Gastroesophageal sphincter (tissue), 4 donors: ENCODE measurements at places on chromosomes 11 and 22. TPM values are rescaled to one million over a fixed set of nuclear protein-coding genes. Genes with fewer than 3 reads are reported as not detected.

DNA sequence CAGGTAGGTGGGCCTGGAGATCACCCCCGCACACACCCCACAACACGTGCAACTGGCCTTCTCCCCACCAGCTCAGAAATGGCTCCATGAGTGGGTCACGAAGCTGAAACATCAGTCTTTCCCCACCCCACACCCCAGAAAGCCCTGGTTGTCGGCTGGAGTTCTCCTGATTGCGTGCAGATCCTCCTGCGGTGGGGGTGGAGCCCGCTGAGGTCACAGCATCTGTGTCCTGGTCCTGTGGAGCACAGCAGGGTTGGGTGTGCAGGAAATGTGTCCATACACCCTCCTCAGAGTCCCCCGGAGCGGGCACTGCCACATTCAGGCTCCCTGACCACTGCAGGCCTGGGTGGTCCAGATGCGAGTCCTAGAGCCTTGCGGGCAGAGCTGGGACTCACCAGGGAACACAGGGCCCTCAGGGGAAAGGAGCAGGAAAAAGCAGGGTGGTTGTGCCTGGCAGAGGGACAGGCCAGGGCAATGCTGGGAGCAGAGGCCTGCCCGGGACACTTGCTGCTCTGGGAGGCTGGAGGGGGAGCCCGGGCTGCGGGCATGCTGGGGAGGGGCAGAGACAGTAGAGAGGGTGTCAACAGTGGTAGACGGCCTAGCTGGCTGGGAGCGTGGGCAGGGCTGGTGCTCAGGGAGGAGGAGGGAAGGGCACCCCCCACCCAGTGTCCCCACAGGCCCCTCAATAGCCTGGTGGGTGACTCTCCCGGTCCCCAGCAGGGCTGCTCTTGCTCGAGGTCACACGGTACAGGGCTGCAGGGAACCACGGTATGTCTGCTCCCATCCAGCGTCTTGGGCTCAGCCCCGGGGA lies 42.4 kb upstream of the PPARA start:
- no peak for ATAC-seq

GRCh38 chr22:50053861-50054260 lies 4.2 kb downstream of the TTLL8 start:
- ATAC-seq: no peak

- ATAC-seq: no peak
Measured at GRCh38 chr11:23123753-23124152, 263.5 kb upstream of the CCDC179 start.

DNA sequence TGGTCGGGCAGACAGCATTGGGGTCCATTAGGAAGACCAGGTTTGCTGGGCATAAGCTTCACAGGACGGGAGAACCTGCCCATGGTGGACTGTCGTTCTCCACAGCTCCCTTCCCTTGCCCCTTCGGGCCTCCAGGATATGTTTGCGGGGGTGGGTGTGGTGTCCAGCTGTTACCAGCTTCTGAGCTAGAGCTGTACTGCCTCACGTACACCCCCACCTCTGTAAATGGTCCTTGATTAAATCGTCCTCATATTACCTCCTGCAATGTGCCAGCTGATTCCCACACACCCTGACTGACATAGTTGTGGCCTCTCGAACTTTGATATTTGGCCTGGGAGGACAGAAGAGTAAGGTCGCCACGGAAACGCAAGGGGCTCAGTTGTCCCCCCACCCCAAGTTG lies 16.2 kb upstream of the BCR start:
- no peak for ATAC-seq

GRCh38 chr11:94402355-94402754 lies 1.1 kb upstream of the GPR83 start:
- no peak for ATAC-seq

GRCh38 chr11:78714539-78714938 lies 139.9 kb upstream of the NARS2 start:
- ATAC-seq: no peak

DNA sequence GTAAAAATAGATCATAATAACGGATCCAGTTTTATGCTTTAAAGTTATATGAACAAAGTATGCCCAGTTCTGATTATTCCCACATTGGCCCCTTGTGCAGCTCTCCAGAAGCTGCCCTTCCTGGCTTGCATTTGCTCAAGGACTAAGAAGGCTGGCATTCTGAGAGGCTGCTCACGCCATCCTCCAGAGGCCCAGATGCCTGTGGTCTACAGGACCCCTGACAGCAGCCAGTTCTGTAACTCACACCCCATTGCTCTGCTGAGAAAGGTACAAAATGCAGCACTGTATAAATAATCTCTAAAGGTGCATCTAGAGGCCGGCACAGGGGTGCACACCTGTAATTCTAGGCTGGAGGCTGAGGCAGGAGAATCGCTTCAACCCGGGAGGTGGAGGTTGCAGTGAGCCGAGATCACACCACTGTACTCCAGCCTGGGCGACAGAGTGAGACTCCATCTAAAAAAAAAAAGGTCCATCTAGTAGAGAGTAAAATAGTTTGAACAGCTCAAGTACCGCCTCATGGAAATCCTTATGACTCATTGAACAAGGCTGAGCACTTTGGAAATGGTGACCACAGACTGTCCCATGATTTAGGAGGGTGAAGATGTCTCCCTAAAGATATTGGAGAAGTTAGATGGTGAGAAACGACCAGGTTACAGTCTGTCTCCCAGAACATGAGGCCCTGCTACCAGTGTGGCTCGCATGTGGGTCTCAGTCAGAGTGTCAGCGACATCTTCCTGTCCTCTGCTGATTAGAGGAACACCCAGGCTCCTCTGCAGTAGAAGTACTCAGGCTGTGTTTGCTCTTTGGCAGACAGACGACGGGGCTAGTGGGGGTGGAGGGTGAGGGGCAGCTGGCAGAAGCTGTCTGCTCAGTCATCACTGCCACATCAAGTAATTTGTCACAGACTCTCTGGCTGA lies 56.3 kb downstream of the KREMEN1 start:
- ATAC-seq: no peak

- no peak for ATAC-seq
Measured at GRCh38 chr11:78820741-78821140, 246.1 kb upstream of the NARS2 start.

DNA sequence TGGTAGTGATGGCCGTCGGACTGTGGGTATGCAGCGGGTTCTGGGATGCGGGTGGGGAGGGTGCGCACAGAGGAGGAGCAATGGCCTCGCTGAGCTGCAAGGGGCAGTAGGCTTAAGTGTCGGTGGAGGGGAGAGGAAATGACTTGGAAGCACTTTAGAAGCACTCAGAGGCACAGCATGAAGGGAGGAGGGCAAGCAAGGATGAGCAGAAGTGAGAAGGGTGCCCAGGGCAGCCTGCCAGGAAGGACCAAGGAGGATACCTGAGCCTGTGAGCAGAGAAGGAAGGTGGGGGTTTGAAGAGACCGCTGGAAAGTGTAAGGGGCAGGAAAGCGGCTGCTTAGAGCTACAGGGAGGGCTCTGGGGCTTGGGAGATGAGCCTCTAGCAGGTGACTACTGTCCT lies 330 bp downstream of the SLC5A1 start:
- ATAC-seq: no peak

DNA sequence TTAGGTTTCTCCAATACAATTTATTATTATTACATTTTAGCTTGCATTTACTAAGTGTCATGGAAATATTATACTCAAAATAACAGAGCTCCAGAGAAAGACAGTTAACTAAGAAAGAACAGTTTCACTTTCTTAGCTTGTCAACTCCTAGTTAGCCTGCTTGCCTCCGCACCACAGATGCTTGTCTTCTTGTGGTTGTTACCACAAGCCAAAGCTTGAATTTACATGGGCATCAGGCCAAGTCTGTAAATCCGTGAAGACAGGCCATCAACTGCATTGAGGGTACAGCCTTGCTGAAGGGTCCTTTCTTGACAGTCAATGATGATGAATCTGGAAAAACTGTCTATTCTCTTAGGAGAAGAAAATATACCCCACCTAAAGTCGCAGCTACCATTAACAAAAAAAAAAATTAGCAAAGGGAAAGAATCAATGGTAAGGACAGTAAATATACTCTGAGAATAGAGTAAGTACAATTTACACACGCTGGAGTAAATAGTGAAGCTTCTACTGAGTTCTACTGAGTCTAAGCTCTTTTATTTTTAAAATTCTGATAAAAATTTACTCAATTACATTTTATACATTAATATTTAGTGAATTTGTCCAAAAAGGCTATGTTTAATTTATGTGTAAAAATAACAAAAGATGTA lies 15.6 kb upstream of the DENND5A start:
- no peak for ATAC-seq

GRCh38 chr11:45507916-45508315 lies 157.5 kb downstream of the CHST1 start:
- ATAC-seq: no peak

DNA sequence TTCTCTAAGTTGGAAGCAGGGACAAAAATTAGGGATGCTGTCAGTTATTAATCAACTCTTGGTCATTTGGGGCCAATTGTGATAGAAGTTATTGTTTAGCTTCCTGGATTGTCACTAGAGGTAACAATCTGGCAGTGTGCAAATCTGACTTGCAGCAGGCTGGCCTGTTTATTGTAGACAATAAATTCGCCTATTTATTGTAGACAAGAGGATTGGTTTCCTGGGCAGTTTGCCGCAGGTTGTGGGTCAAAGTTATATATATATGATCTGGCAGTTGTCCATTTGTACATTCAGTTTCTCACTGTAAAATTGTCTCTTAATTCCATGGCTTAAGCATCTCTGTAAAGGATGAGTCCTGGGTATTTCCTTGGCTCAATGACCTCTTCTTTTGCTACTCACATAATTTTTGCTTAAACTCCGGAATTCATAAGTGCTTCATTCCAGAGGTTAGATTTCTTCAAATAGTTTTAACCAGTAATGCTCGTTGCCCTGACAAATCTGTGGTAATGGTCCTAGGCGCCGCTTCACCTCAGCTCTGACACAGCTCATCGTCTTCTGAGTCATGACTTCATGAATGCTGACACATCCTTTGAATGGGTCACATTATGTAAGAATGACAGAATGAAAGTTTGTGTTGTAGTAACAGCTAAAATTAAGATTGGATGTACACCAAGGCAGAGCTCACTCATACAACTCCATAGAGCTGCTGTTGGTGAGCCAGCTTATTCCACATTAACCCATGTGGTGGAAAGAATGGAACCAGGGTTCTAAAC lies 7.8 kb upstream of the MMP3 start:
- no peak for ATAC-seq

DNA sequence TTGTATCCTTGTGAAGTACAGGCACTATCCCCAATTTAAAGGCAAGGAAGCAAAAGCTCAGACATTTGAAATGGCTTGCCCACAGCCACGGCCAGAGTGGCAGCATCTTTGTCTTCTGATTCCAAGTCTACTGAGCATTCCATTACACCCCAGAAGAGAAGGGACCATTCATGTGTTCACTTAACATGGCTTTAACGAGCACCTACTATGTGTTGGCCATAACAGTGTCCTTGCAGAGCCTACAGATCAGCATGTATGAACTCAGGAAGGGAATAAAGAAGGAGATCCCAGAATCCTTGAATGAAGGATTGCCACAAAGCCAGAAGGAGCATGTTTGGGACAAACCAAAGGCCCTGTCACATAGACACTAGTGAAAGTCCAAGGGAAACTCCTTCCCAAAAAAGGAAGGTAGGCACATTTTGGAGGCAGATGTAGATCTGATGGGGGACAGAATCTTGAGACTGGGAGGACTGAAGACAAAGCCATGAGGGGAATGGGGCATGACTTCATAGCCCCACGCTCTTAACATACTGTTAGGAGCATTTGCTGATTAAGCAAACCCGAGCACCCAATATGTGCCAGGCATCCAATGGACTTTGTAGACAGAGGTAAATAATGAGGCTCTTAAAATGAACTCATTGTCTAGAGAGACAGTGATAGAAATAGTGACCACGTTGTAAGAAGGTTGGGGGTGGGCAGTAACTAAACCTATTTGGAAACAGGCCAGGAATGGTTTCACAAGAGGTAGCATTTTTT lies 54.9 kb downstream of the P4HA3 start:
- no peak for ATAC-seq

- no peak for ATAC-seq
Measured at GRCh38 chr11:72375241-72375960, 58.9 kb downstream of the CLPB start.

The KCNA4 gene
- total RNA-seq: 0.31 TPM

The FAM83F gene
- total RNA-seq: 0.54 TPM

The OR2AG1 gene
- total RNA-seq: not detected

The EMID1 gene
- total RNA-seq: 1.1 TPM

The CD3G gene
- total RNA-seq: 1.3 TPM

The NRGN gene
- total RNA-seq: 2.4 TPM

The OR8D1 gene
- not detected for total RNA-seq

The MPZL2 gene
- total RNA-seq: 12.9 TPM

The RHOG gene
- 61.8 TPM for total RNA-seq

The TUG1 gene
- total RNA-seq: 70.6 TPM

The NPTXR gene
- 21.7 TPM for total RNA-seq
